WTC11 (cell line): ENCODE measurements at places on chromosomes 1 and 21. TPM values are rescaled to one million over a fixed set of nuclear protein-coding genes. Genes with fewer than 3 reads are reported as not detected.

DNA sequence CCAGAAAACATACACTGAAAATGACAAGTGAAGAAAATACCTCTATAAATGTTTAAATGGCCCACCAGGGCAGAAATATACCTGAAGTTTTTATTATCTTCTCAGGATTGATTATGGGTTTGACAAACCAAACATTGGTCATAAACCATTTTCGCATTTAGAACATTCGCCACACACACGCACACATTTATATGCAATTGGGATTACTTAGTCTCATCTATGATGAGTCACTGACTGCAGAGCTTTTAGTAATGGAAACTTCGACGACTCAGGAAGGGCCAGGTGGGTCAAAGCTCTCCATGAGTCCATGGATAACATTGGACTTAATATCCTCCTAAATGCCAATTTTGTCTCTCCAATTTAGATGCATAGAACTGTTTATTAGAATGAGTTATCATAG, 16.9 kb downstream of the NRDC start:
- no peak for DNase-seq
- H3K4me3 ChIP-seq: no peak overlapping the region
- no peaks in the 10 kb centered on the region for H3K27me3 ChIP-seq
- peak overlapping the region; percentile 54; the same call in 1 of the 2 replicates for H3K27ac ChIP-seq

DNA sequence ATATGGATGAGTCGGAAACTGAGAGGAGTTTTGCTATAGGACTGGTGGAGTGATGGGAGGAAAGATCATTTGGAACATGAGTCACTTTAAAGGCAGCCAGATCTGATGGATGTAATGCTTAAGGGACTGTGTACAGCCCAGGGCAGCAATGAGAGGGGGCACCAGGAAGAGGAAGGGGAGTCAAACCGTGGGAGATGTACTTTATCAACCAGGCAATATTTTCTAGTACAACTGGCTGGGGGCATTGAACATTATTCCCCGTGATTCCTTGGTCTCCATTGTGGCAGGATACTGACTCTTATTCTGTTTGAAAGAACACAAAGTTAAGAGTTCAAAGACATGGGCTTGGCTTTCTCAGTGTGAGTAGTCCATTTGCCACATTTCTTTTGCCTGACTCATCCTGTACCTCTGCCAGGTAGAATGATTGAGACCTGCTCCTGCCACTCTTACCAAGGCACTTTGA, 268.2 kb upstream of the NR5A2 start:
- H3K4me3 ChIP-seq: no peak overlapping the region
- no peak overlapping the region for H3K27ac ChIP-seq
- H3K4me1 ChIP-seq: peaks cover 4% of the 10 kb centered on the region; the same call in 1 of the 2 replicates
- H3K36me3 ChIP-seq: peaks cover 2% of the 10 kb centered on the region; the same call in 1 of the 2 replicates
- DNase-seq: no peak

Gene LRRC53
- not detected in 3 replicates for total RNA-seq

Gene MUTYH
- total RNA-seq: 58.3 to 67.2 TPM (median 65.7 TPM) in 3 replicates

DNA sequence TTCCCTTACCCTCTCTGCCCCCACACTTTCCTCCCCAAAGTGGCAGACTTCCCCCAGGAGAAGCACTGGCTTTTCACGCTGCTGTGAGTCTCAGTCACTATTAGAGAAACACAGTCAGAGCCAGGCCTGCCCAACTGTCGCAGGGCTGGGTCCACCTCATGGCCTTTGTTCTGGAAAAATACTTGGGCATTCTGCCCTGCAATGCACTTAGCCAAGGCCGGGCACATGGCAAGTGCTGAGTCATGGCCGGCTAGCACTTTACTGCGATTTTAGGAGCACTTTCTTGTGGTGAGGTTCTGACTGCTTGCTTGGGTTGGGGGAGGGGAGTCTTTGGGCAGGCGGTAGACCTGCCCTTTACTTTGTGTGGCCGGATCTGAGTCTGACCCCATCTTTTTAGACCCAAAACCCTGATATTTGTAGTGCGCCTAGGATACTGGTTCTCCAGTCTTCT, 7.7 kb downstream of the EPHX1 start:
- H3K27me3 ChIP-seq: no peaks in the 10 kb centered on the region; the same call in 1 of the 2 replicates
- peaks cover 10% of the 10 kb centered on the region for H3K36me3 ChIP-seq
- H3K4me1 ChIP-seq: peaks cover 49% of the 10 kb centered on the region
- no peak for DNase-seq
- H3K4me3 ChIP-seq: no peak overlapping the region

Gene HMGN1
- 469 to 522 TPM (median 522 TPM) in 3 replicates for total RNA-seq

DNA sequence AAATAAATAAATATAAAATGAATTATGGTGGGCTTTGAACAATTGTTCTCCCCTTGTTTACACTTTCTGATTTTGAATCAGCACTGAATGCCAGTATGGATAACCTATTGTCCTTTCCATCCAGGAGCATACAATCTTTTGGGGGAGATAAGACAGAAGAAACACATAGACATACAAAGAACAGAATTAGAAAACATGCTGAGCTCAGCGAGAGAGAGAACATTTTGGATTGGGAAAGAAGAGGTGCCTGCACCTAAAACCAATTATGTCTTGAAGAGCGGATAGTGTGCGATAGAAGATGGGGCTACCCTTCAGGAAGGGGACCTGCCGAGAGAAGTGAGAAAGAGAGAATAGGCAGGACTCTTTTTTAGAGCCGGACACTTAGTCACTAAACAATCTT, 6.6 kb downstream of the PGM1 start:
- no peak for DNase-seq
- peaks cover 41% of the 10 kb centered on the region for H3K4me1 ChIP-seq
- H3K36me3 ChIP-seq: peaks cover 11% of the 10 kb centered on the region
- H3K27ac ChIP-seq: no peak overlapping the region
- no peak overlapping the region for H3K4me3 ChIP-seq

Gene TEX38
- 0.17 to 0.21 TPM (median 0.18 TPM) in 3 replicates for total RNA-seq

Gene ATP6V1G3
- total RNA-seq: not detected in 3 replicates

Gene ITLN1
- total RNA-seq: not detected in 3 replicates
